ENCODE measurements at places on chromosomes 7 and 10.

DNA sequence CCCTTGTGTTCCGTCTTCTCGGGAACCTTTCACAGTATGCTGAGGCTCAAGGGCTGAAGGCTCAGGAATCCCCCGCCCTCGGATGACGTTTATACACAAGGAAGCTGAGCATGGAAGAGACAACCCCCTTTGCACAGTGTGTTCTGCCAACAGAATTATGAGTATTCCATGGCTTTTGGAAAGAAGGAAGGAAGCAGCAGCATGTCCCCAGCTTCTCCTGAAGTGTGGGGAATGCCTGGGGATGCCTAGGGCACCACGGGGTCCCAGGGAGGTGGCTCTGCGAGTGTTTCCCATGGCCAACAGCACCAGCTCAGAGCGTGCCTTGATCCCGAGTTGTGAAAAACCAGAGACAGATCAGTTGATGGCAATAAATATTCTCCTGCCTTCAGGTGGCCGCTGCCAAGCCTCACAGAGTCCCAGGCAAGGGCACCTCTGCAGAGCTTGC is 88.8 kb upstream of the DDC start:
- DNase-seq = no peak

- DNase-seq = no peak
These were observed 132.1 kb downstream of the TACC2 start for GRCh38 chr10:122121059-122121458.

- no peak for DNase-seq
These were observed 295.8 kb upstream of the LRRTM3 start for GRCh38 chr10:66629996-66630395.

DNA sequence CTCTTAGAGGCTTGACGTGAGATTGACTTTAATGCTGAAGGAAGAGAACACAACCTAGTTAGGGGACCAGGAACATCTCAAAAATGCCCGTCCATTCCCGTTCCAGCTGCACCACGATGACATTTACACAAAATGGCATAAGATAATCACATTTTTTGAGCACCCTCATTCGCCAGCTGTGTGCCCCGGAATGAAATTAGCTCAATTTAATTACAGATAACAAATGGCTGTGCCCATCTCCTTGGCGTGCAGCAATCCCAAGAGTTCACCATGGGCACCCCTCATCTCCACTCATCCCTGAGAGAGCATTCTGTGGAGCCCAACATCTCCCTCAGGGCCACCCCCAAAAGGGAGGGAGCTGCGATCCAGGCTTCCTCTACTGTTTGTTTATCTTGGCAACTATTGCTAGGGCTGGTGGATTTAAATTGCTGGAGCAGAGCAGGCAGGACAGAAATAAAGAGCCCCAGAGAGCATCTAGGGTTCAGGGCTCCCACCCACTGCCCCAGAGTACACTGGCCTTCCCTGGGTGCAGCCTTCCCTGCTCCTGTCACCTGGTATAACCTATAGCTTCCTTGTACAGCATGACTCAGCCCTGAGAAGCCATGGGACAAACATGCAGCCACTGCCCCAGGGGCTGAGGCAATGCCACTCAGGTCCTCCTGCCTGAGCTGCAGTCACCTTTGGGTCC is 263.5 kb downstream of the ZEB1 start:
- no peak for DNase-seq

DNA sequence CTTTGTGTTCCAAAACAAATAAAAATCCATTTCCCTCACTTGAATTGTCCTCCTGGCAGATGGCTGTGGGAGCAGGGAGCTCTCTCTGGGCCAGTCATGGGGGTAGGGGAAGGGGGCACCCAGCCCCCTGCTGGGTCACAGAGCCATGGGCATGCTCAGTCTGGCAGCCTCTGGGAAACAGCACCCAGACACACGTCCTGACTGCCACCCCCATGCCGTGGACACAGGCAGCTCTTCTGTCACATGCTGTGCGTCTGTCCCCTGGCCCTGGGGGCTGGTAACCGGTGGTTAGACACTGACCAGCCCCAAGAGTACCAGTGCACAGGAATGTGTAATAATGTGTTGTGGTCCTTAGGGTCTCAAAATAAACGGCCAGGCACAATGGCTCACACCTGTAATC is 47.0 kb downstream of the RASGEF1A start:
- DNase-seq = no peak
